ENCODE measurements at places on chromosomes 6 and 20. TPM values are rescaled to one million over a fixed set of nuclear protein-coding genes. Genes with fewer than 3 reads are reported as not detected.

DNA sequence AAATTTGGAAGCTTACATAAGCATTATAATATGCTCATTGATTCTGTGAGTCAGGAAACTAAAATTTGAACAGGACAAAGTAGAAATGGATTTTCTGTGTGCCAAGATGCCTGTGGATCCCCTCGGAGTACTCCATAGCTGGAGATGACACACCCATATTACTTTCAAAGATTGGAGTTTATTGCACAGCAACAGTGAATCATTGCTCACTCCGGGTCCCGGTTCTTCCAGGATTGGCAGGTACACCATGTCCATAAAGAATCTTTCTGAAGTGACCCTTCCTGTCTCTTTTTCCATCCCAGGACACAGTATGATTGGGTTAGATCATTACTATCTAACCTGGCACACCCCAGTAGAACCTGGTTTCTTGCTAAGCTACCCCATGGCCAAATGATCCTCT is 2.7 kb upstream of the BTN2A2 start:
- H3K4me3 ChIP-seq = no peak overlapping the region
- H3K36me3 ChIP-seq = no peaks in the 10 kb centered on the region
- peaks cover 24% of the 10 kb centered on the region for H3K27me3 ChIP-seq
- DNase-seq = no peak
- H3K4me1 ChIP-seq = peaks cover 5% of the 10 kb centered on the region
- H3K27ac ChIP-seq = no peak overlapping the region

DNA sequence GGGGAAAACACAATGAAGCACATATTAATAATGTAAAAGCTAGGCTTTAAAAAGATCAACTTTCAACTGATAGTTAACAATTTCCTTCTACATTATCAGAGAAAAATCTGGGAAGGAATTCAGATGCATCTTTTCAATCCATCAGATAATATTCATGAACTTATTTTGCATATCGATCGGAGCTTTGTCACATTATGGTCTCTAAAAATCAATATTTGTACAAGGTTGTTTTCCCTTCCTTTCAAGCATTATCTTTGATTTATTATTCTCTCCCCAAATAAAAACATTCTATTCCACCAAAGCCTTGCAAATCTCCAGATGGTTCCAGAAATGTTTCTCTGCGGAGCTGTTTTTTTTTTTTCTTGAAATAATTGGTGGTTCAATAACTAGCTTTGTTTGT is 101.9 kb downstream of the GPR63 start:
- no peak for DNase-seq
- H3K27me3 ChIP-seq = peaks cover 11% of the 10 kb centered on the region
- no peak overlapping the region for H3K4me3 ChIP-seq
- peaks cover 4% of the 10 kb centered on the region for H3K4me1 ChIP-seq
- no peaks in the 10 kb centered on the region for H3K36me3 ChIP-seq

DNA sequence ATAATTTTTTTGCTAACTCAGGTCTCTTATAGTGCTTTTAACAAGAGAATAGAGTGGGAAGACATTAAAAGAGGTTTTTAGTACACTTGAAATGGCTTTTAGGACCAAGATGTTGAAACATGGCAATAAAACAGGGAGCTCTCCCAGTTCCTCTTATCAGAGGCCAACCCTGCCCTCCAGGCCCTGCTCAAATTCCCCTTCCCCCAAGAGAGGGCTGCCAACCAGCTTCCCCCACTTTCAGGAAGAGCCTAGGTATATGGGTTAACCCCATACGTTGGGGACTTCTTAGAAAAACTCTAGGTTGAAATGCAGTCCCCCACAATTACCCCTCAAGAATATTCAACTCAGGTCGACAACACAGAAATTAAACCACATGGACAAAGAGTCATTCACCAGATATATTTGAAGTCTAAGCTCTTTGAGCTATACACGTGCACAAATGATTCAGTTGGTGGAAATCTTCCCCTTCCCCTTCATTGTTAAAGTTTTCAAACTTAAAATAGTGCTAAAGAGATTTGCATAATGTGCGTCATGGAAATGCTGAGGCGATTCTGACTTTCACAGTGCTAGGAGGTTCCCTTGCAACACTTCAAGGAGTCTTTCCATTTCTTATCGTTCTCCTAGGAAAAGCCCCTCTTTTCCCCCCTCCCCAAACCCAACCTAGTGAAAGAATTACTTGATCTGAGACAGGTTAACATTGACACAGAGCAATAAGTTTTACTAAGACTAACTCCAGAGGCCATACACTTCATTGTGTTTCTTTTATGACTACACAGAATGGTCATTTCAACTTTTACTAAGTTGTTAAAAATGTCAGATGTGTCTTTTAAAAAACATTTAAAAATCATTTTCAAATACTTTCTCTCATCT is 49.8 kb upstream of the ENPP5 start:
- H3K36me3 ChIP-seq = no peaks in the 10 kb centered on the region
- DNase-seq = no peak
- H3K27me3 ChIP-seq = no peaks in the 10 kb centered on the region
- no peak overlapping the region for H3K27ac ChIP-seq
- H3K4me3 ChIP-seq = no peak overlapping the region
- H3K4me1 ChIP-seq = peaks cover 2% of the 10 kb centered on the region

DNA sequence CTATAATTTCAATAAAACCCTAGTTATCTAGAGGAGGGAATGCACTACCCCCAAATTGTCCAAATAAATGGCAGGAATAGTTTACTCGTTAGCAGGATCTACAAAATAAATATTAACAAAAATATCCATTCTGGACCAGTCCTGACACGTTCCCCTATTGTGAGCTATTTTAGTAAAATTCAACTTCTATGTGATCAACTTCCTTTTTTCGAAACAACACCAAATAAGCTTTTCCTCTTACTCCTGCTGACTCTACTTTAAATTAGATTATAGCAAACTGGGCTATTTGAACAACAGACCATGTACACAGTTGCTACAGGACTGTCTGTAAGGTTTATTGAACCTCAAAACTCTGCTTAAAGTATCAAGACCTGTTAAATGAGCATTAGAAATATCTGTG is 154.3 kb downstream of the IPCEF1 start:
- H3K27ac ChIP-seq = no peak overlapping the region
- no peaks in the 10 kb centered on the region for H3K36me3 ChIP-seq
- no peak overlapping the region for H3K4me3 ChIP-seq
- no peaks in the 10 kb centered on the region for H3K27me3 ChIP-seq

DNA sequence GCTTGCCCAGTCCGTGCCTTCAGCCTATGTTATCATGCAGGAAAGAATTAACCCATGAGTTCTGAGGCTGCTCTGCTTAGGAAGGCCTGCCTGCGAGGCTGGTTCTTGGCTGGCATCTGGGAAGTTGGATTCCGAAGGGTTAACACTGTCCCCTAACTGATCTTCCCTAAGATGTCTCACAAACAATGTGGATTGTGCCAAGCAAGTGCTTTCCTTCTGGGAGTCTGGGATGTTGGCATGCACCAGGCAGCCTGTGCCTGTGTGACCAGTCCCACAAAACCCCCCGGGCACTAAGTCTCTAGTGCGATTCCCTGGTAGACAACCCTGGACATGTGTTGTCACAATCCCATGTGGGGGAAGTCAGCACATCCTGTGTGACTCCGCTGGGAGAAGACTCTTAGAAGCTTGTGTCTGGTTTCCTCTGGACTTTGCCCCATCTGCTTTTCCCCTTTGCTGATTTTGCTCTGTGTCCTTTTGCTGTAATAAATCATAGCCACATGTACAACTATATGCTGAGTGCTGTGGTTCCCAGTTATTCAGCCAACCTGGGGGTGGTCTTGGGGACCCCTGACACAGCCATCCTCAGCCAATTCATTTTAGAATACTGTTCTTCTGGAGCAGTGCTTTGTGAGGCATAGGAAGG is 83.8 kb downstream of the SLC22A23 start:
- H3K27me3 ChIP-seq = no peaks in the 10 kb centered on the region
- no peak overlapping the region for H3K4me3 ChIP-seq
- H3K4me1 ChIP-seq = no peaks in the 10 kb centered on the region
- no peaks in the 10 kb centered on the region for H3K36me3 ChIP-seq
- no peak for DNase-seq

- H3K36me3 ChIP-seq = peaks cover 44% of the 10 kb centered on the region
- no peaks in the 10 kb centered on the region for H3K27me3 ChIP-seq
- peaks cover 3% of the 10 kb centered on the region for H3K4me1 ChIP-seq
- no peak overlapping the region for H3K4me3 ChIP-seq
- no peak overlapping the region for H3K27ac ChIP-seq
These were observed 41.6 kb downstream of the MRAP2 start for GRCh38 chr6:84074988-84075781.

The VGLL2 gene
- total RNA-seq = not detected

The HTR1E gene
- 1.6 TPM for total RNA-seq

The MUC22 gene
- not detected for total RNA-seq

The OOEP gene
- total RNA-seq = not detected

DNA sequence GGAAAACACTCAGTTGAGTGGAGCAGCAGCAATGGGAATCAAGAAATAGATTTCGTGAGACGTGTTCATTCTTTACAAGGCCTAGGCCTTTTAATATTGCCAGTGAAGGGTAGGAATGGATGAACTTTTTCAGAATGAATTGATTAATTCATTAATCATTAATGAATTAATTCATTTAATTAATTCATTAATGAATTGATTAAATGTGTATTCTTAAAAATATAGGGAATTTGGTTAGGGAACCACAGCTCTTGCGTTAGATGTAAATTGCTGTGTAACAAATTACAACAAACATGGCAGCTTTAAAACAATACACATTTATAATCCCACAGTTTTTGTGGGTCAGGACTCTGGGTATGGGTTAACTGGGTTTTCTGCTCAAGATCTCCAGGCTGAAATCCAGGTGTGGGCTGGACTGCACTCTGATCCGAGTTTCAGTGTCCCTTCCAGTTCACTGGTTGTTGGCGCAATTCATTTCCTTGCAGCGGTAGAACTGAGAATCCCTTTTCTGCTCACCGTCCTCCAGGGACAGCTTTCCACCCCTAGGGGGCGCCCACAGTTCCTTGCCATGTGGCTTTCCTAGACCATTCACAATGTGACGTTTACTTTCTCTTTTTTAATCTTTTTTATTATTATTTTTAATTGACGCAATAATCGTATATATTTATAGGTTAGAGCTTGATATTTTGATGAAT is 32.8 kb upstream of the BCAS1 start:
- no peak overlapping the region for H3K27ac ChIP-seq
- no peak overlapping the region for H3K4me3 ChIP-seq
- H3K27me3 ChIP-seq = no peaks in the 10 kb centered on the region

DNA sequence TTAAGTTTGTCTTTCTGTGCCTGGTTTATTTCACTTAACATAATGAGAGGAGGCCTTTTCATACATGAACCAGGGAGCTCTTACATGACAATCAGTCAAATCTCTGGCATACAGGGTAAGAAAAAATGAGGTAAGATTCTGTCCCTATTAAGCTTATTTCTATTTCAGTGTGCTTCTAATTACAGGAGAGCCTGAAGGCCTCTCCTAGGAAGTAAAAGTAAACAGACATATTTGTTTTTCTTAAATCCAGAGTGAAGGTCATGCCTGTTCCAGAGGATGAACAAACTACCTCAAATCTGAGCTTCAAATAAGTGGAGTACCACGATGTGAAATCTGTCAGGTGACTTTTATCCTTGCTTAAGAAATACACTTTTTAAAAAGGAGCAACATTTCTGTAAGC is 72.6 kb downstream of the POPDC3 start:
- H3K4me1 ChIP-seq = no peaks in the 10 kb centered on the region
- no peak overlapping the region for H3K27ac ChIP-seq
- no peak overlapping the region for H3K4me3 ChIP-seq

DNA sequence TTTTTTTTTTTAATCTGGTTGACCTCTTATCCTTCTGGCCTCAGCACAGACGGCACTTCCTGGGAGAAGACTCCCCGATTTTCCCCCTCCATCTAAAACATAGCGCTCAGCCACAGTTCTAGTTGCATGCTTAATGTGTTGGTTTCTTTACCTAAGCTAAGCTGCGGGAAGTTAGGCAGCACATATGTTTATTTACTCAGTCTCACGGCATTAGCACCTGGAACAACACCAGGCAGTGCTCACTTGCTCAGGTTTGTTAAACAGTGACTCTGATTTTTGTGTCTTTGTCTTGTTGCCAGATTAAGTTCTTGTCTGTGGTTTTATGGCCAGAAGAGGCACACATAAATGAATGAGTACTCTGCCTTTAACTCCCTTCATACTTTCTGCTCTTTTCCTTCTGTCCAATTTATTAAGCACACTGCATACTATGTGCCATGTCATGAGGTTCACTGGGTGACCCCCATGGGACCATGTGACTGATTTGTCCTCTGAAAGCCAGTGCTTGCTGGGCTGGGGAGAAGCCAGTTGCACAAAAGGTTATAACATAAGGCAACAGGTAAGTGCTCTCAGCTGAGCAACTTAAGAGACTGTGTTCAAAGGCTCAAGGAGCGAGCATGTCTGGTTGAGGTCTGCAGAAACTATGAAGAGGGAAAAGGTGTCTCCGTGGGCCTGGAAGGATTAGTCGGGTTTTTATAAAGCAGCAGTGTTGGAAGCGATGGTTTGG is 93.6 kb downstream of the RPP40 start:
- H3K4me3 ChIP-seq = no peak overlapping the region
- DNase-seq = no peak
- H3K27ac ChIP-seq = no peak overlapping the region
- H3K27me3 ChIP-seq = no peaks in the 10 kb centered on the region
- H3K36me3 ChIP-seq = peaks cover 25% of the 10 kb centered on the region

The DACT2 gene
- 44.0 TPM for total RNA-seq

- H3K36me3 ChIP-seq = no peaks in the 10 kb centered on the region
- DNase-seq = no peak
- no peaks in the 10 kb centered on the region for H3K4me1 ChIP-seq
- no peaks in the 10 kb centered on the region for H3K27me3 ChIP-seq
- H3K4me3 ChIP-seq = no peak overlapping the region
These were observed 646.7 kb upstream of the PTCHD4 start for GRCh38 chr6:48757661-48758060.

DNA sequence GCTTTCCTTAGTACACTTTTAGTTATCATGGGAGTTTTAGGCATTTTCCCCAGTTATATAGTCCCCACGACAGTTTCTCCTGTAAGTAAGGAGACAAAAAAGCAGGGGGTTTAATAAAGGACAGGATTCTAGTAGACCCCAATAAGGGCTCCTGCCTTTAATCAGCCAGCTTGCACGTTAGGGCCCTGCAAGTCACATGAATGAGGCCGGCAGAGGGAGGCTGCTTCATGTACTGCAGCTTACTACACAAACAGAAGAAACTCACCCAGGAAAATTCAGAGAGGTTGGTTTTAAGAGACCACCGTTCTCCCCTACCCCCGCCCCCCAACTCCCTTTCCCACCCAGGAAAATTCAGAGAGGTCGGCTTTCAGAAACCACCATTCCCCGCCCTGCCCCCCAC is 229.7 kb upstream of the MOCS1 start:
- no peaks in the 10 kb centered on the region for H3K36me3 ChIP-seq
- no peak overlapping the region for H3K27ac ChIP-seq
- H3K4me3 ChIP-seq = no peak overlapping the region
- H3K27me3 ChIP-seq = peaks cover 3% of the 10 kb centered on the region

- H3K27ac ChIP-seq = no peak overlapping the region
- H3K36me3 ChIP-seq = no peaks in the 10 kb centered on the region
- DNase-seq = no peak
- H3K4me3 ChIP-seq = no peak overlapping the region
- peaks cover 5% of the 10 kb centered on the region for H3K27me3 ChIP-seq
- no peaks in the 10 kb centered on the region for H3K4me1 ChIP-seq
These were observed 204.7 kb upstream of the EXOC2 start for GRCh38 chr6:897528-898207.
